Body of pancreas (tissue), 4 donors: ENCODE measurements at places on chromosomes 5 and 9.

DNA sequence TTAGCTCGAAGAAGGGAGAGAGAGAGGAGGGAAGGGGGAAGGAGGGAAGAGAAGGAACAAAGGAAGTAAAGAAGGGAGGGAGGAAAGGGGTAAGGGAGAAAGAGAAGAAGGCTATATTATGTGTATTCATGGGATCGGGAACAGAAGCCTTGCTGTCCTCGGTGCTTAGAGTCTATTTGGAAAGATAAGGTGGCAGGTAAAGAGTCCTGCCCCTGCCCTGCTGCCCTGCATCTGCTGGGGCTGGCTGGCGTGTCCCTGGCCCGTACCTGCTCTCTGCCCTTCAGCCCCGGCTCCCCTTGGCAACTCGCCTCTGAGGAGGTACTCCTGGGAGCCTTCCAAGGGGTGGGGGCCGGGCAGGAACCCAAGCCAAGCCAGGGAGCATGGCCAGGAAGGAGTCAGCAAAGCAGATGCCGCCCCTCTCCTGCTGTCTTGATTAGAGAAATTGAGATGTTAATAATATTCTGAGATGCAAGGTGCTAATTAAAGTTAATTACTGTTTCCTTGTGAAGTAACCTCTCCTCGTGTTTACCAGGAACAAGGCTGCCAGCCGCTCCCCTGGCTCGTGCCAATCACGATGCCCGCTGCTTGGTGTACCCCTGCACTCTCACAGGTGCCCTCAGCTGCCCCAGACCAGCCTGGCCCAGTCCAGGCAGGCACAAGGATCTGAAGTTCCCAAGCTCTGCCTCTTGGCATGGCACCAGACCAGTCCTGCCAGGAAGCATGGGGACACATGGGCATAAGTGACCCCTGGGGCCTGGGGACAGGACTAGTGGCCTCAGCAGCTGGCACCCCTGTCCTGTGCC, 36.6 kb downstream of the PCDH1 start:
- DNase-seq, result peak; percentile 80

DNA sequence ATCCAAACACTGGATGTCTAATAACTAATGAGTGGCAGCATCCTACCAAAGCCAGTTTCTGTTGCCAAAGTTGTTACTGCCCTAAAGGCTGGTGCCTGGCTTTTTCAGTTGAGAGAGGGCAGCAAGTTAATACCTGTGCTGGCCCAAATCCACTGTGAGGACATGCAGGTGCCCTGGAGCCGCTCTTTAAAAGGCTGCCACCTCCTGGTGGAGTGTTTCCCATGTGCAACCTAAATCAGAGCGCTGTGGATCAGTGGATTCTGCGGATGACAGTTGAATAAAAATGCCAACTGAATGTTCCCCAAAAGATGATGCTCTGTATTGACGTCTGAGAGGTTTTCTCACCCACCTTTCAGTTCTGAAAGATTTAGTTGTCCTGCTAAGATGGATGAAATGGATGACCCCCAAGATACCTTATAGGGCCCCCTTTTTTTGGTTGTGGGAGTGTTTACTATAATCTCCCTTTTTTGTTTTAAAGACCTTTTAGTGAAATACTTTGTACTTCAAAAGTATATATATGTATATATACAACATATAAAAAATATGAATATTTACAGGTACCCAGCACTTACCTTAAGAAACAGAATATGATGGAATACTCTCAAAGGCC, 146.4 kb downstream of the EGFLAM start:
- DNase-seq, result no peak

DNA sequence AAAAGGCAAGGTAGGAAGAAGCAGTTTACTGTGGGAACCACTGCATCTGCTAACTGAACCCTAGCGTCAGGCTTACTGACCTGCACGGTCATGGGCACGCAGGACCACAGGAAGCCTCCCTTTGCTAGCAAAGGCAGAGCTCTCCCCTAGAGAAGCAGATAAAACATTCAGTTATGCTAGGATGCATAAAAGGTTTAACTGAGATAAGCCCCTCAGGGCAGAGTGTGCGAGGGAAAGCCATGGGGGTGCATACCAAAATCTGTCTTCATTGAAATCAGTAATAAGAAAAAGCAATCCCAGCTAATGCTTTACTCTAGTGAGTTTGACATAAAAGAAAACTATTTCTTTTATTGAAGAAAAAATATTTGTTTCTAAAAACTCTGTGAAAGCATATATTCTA, 2403.7 kb upstream of the C9orf72 start:
- no peak for DNase-seq

GRCh38 chr9:129399634-129399990, 221.3 kb downstream of the C9orf50 start:
- no peak for DNase-seq

GRCh38 chr5:176192094-176192721, 46.0 kb upstream of the SIMC1 start:
- no peak for DNase-seq

DNA sequence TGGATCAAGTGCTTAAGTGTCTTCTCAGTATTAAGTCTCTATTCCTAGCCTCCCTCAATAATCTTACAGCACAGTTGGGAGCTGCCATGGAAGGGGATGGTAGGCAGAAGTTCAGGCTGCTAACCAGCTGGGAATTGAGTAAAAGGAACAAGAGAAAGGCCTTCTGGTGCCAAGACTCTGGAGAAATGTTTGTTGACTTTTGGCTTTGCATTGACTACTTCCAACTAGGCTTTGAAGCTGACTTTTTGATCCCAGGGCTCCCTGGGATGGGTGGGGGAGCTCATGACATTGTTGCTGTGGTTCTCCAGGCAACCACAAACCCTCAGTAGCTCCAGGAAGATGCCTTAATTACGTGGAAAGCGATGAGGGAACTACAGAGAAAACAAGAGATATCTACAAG, 85.2 kb upstream of the HTR4 start:
- no peak for DNase-seq

DNA sequence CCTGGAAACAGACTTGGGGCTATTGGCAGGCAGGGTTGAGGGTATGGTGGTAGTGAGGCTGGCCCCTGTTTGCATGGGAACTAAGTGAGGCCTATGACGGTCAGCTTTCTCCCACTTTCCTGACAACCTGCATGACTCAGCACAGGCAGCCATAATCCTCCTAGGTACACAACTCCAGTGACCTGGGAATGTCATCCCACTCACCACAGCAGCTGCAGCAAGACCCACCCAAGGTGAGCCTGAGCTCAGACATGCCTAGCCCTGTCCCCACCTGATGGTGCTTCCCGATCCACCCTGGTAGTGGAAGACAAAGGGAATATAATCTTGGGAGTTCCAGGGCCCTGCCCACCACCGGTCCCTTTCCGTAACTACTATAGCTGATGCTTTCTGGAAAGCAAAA, 178.7 kb downstream of the NDUFS4 start:
- no peak for DNase-seq

GRCh38 chr5:77155179-77155785, 55.2 kb upstream of the PDE8B start:
- no peak for DNase-seq

GRCh38 chr5:14745753-14746152, 81.2 kb downstream of the OTULIN start:
- no peak for DNase-seq

DNA sequence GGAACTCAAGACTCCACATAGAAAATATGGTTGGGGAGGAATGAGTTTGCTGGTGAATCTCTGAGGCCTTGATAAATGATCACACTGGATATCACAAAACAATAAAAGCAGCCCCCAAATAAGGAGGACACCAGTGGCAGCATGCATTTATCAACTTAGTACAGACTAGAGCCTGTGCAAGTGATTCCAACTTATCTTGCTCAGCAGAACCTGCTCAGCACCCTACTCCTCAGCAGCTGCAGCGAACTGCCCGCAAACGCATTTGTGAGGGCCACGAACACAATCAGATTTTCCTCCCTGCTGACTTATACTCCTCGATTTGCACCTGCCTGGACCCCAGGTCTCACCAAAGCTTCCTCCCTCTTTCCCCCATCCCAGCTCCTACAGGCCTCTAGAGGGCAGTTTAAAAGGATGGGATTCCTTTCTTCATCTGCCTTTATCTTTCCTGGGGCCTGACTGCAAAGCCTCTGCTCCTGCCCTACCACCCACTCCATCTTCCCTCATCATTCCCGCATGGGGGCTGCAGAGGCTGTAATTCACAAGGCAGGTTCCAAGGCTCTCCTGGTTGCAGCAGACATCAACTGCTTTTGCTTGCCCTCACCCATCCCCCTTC, 41.2 kb downstream of the ANKS6 start:
- DNase-seq, result no peak

- DNase-seq, result no peak
Measured at GRCh38 chr5:181042722-181043121, 2.7 kb downstream of the BTNL9 start.
